MG63 (cell line): ENCODE measurements at places on chromosomes 12 and 14. TPM values are rescaled to one million over a fixed set of nuclear protein-coding genes. Genes with fewer than 3 reads are reported as not detected.

KCNJ8 gene
- not detected in 2 replicates for total RNA-seq

- DNase-seq: peak; percentile 21
Measured at GRCh38 chr14:106605548-106606448, 1079.4 kb downstream of the TMEM121 start.

DNA sequence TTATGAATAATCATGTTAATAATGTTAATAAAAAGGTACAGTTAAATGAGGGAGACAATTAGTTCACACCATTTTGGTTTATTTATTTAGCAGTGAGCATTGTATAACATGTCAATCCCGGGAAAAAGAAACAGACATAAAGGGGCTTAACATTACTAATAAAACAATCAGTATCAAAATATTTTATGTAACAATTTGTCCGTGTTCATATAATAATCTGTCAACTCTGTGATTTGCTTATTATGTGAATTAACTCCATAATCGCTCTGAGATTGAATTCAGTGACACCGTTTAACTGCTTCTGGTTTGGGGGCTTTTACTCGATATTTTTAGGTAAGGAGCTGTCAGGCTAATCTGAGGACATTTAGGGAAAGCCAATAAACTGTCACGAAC is 95.8 kb upstream of the HMGA2 start:
- no peak for DNase-seq

GRCh38 chr12:84694116-84694515 is 218.5 kb downstream of the SLC6A15 start:
- no peak for DNase-seq

GRCh38 chr14:103002578-103003350 is 54.6 kb downstream of the CDC42BPB start:
- peak; percentile 7 for DNase-seq

GRCh38 chr14:63438065-63438757 is 105.0 kb downstream of the PPP2R5E start:
- peak; percentile 80 for DNase-seq

SMCO2 gene
- total RNA-seq: not detected in 2 replicates

GRCh38 chr14:105647784-105648608 is 121.6 kb downstream of the TMEM121 start:
- no peak for DNase-seq

DNA sequence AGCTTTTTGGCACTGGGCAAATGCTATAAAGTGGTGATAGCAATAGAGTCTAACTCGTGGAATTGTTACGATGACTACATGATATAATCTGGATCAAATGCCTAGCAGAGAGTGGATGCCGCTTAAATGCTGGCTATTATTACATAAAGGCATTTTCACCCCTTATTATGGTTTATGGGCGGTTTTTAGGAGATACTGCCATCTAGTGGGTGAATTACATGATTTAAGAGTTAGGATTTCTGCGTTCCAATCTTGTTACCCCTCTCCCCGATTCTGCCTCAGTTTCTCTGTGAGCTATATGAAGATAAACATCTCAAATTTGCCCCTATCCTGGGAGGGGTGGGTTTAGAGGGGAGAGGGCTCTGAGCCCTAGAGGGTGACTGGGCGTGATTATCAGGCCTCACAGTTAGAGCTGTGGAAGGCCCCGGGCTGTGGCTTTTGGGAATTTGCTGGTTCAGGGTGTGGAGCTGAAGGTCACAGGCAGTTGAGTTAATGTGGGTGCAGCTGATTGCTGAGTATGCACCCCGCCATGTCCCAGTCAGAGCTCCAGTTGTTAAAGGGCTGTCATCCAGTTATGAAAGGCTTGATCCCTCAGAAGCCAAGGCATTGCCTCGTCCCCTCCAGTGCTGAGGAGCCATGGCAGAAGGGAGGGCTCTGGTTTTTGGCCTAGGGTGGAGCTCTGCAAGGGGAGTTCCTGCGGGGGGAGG is 14.4 kb downstream of the CLSTN3 start:
- no peak for DNase-seq

DNA sequence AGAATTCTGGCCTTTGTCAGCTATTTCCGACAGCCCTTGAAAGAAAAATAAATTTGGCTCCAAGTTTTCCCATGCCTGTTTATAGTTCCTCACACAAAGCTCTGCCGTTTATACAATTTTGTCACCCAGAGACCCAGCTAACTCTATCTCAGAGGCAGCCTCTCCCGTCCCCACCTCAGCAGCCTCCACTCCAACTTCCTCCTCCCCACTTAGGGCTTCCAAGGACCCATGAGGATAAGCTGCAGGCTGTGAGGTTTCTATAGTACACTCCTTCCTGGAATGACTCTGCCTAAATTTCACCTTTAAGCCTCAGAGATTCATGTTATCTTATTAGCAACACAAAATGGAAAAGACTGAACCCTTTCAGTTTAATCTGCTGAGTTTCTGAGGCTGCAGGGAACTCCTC is 71.8 kb downstream of the TTC9 start:
- DNase-seq: no peak

DNA sequence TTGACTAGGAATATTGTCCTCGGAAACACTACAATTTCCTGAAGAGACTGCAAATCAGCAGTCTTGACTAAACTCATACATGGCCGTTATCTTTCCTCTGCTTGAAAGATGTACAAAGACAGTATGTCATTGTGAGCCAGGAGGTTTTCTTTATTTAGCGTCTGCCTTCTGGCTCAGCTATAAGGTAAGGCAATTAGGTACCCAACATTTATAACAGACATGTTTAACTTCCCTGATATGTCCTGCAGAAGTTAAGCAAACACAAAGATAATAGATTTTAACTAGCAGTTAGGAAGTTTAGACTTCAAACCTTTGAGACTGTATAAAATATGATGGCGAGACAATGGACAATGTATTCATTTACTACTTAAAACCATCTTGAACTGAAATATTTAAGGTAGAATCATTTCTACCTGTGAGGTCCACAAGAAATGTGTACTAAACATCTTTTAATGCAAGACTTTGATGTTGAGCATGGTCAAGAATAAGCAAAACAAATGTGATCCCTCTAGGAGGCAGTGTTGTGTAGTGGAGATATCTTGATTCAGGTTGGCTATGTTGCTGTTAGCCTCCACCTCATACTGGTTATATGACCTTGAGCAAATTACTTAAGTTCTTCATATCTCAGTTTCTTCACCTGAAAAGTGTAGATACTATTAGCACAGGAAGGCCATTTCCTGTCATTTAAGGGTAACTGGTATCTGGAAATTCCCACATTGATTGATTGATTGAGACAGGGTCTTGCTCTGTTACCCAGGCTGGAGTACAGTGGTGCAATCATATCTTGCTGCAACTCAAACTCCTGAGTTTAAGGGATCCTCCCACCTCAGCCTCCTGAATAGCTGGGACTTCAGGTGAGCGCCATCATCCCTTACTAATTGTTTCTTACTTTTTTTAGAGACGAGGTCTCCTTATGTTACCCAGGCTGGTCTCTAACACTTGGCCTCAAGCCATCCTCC is 96.3 kb upstream of the EEA1 start:
- DNase-seq: no peak

DNA sequence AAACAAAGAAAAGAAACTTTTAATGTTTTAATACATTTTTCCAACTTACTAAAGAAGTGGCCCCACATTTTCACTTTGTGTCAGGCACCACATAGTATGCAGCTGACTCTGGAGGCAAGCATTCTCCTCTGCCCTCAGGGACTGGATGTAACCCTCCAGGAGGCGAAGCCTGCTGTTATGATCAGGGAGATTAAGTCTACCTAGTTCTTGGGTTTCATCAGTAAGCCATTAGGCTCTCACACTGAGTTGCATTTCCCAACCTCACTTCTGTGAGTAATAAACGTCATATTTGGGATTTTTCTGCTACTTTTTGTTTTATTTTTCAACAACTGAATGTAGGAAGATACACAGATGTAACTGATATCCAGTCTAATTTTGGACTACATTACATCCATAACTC is 101.2 kb upstream of the LRFN5 start:
- DNase-seq: no peak

- DNase-seq: no peak
Measured at GRCh38 chr12:24039113-24039525, 89.6 kb upstream of the SOX5 start.
